ENCODE measurements at places on chromosomes 3 and 15.

- no peak for DNase-seq
Observed at GRCh38 chr15:88568589-88568988, 22.1 kb upstream of the DET1 start.

DNA sequence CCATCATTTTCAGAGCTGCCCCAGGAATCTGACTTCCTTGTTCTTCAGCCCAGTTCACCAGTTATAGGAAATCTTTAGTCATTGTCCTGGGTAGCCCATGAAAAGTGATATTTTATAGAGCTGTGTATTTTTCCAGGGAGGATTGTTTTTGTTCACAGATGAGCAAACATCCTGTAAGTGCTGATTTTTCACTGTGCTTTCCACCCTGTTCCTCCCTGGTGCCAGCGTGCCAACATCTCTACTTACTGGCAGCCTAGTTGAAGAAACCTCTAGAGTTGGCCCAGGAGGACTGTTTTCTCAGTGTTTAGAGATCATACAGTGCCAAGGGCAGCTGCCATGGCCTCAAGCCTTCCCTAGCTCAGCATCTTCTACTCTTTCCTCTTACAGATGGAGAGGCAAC, 41.3 kb downstream of the ST6GAL1 start:
- DNase-seq, result peak; percentile 81

DNA sequence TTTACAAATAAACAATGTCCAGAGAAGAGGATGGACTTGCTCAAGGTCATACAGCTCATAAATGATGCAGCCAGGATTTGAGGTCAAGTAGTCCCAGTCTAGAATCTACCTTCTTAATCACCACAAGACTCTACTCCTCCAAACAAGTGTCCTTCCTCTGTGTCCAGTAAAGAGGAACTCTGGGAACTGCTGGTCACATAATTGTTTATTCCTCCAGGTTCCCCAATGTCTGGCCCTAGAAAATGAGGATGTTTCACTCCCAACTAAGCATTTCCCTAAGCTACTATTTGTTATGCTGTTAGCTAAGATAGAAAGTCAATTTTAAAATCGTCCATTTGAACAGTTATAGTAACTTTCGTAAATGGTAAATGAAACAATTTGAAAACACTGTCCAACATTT, 192.4 kb downstream of the FHIT start:
- no peak for DNase-seq

- no peak for DNase-seq
Observed at GRCh38 chr3:51544011-51544775, 5.7 kb downstream of the RAD54L2 start.

DNA sequence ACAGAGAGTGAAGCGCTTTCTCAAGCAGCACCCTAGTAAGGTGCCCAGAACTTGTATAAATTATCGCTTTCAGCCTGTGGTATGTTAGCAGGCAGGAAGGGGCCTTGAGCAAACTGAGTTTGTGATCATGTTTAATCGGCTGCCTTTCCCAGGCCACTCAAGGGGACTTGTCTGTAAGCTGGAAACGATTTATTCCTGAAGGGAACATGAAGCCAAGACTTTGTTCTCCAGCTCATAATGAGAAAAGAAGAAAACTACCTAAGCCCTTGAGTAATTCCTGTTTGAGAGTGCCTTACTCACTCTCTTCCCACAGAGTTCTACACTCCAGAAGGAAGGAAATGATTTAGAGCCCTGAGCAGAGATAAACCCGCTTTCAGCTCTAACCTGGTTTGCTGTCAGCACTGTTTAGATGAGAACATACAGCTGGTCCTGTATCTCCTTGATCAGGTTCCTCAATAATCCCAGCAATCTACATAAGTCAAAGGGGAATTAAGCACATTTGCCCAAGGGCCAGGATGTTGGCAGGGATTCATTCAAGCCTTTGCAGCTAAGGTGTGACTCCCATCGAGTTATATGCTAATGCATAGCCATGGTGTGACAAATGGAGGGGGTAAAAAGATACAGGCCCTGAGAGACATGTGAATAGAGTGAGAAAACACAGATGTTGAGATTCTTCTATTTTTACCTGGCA, 187.7 kb upstream of the SLC24A5 start:
- DNase-seq, result no peak

Measured in coronary artery (tissue), 2 donors.